Activated CD8-positive, alpha-beta memory T cell treated with anti-CD3 and anti-CD28 coated beads for 48 hours (primary cell): ENCODE measurements at places on chromosomes 1 and 21.

GRCh38 chr1:245160288-245160687, 5.5 kb downstream of the KIF26B start:
- DNase-seq: no peak

DNA sequence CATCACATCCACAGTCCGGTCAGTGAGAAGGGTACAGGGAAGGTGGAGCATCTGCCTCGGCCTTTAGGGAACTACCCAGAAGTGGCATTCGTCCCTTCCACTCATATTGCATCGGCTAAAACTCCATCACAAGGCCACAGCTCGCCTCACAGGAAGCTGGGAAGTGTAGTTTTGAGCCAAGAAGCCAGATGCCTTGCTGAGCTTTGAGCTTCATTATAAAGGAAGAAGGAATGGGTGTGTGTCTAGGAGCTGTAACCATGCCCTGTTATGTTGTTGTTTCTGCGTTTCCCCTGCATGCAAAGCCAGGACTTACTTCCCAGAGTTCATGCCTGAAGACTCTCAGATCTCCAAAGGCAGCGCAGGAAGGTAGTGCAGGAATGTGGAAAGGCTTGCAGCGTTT, 61.1 kb downstream of the OPTC start:
- no peak for DNase-seq

DNA sequence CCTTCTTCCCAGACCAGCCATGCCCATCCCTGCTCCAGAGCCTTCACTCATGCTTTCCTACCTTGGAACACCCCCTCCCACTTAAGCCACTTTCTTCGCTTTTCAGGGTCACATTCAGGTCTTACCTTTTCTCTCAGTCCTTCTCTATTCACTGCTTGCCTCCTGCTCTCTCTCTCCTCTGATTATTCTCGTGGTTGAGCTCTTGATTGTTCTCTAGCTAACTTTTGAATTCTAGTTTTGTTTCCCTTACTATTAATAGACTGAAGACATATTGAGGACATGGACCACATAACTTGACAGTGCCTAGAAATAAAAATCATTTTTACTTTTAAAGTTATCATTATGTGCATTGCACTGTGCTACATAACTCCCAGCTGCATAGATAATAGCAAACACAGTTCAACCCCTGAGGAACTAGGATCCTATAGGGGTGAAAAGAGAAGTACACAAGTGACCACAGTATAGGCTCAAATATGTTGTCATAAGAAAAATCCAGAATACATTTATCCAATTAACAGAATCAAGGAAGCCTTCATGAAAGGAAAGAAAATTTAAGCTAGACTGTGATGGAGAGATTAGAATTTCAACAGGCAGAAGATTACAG, 21.5 kb downstream of the INSL5 start:
- no peak for DNase-seq

DNA sequence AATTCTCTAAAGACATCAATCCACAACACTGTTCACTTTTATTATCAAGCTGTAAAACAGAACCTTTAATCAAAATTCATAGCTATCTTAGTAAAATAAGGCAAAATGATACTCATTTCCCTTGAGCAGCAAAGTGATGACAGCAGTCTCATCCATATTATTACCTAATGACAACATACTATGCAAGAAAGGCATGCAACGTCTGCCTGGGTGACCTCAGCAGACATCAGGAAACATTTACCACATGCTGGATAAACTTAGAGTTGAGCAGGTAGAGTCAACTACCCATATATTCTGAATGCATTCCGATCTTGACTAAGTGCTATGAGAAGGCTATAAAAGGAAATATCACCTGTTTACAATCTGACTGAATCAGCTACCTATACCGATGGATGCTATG, 145.1 kb downstream of the SIPA1L2 start:
- no peak for DNase-seq

DNA sequence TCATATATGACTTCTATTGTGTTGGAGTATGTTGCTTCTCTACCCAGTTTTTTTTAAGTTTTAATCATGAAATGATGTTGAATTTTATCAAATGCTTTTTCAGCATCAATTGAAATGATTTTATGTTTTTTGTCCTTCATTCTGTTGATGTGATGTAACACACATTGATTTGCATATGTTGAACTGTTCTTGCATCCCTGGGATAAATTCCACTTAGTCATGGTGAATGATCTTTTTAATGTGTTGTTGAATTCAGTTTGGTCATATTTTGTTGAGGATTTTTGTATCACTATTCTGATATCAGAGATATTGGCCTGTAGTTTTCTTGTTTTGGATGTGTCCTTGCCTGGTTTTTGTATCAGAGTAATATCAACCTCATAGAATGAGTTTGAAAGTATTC, 46.6 kb upstream of the CD55 start:
- no peak for DNase-seq

- no peak for DNase-seq
Observed at GRCh38 chr1:238112952-238113621, 222.4 kb upstream of the ZP4 start.

GRCh38 chr1:36874271-36875060, 159.8 kb downstream of the GRIK3 start:
- DNase-seq: no peak

GRCh38 chr1:147079400-147080005, 92.8 kb downstream of the PRKAB2 start:
- no peak for DNase-seq

DNA sequence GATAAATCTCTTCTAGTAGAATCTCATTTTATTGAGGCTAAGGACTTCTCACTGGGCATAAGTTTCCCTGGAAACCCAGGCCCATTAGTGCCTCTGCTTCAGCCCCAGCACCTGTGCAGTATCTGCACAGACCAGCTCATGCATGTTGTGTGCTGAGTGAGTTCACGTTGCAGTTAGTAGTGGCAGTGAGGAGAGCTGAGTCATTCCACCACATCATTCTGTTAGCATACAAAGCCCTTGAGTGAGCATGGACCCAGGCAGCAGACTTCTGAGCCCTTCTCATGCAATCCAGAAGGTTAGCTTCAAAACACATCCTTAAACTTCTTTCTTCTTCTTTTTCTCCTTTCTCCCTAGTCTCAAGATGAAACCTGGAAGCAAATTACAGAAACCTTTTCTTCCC, 45.8 kb upstream of the NTPCR start:
- DNase-seq: no peak

- DNase-seq: no peak
Observed at GRCh38 chr21:37398697-37399096, 32.1 kb downstream of the DYRK1A start.

GRCh38 chr1:172420385-172420784, at the start of gene C1orf105:
C1orf105 (plus strand) TSS chr1:172420685; CDS start chr1:172420886, 201 bp downstream.
- no peak for DNase-seq

GRCh38 chr21:25967181-25967900, 203.2 kb downstream of the APP start:
- no peak for DNase-seq

DNA sequence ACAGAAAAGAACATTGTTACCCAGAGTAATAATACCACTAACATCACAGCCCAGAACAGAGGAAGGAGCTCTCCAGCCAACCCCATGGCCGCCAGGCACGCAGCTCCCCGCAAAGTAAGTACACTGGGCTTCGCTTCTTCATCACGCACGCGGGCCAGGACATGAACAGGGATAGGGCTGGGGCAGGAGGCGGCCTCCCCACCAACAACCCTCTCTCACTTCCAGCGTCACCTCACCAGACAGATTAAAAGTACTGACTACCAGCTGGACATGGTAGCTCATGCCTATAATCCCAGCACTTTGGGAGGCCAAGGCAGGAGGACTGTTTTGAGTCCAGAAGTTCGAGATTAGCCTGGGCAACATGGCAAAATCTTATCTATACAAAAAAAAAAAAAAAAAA, 78.3 kb downstream of the NPHP4 start:
- DNase-seq: no peak

GRCh38 chr1:235923466-235924021, 56.8 kb upstream of the LYST start:
- DNase-seq: no peak

GRCh38 chr1:221444346-221444745, 297.5 kb downstream of the DUSP10 start:
- no peak for DNase-seq

DNA sequence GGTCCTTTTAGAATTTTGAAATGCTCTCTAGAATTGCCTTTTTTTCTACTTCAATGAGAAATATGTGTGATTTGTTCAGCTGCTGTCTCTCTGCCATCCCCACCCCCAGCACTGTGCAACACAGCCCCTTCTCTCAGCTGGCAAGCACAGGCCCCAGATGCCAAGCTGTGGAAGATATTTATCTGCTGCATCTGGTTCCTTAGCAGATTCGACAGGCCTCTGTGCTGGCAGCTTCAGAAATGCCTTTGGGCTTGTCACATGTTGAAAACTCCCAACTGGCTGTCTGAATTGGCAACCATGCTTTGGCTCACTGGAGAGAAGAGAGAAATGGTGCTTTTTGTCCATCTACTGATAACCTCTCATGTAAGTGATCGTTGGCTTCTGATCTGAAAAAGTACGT, 206.7 kb upstream of the C1orf87 start:
- no peak for DNase-seq

GRCh38 chr1:244801246-244801645, 34.2 kb upstream of the COX20 start:
- DNase-seq: no peak

DNA sequence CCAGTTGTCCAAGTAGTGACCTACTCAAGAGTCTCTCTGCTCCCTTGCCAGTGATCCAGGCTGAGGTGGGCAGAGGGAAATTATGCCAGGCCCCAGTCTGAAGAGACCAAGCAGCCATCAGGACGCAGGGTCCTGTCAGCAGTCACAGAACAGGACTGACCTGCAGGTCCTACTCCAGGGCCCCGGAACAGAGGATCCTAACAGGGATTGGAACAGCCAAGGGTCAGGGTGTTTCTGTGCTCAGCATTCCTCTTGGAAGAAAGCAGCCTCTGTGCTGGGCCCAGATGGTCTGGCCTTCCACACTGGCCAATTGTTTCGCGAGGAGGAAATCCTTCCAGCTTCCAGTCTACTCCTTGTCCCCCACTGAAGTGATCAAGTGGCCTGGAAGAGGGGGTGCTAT, 41.6 kb upstream of the USP1 start:
- no peak for DNase-seq

DNA sequence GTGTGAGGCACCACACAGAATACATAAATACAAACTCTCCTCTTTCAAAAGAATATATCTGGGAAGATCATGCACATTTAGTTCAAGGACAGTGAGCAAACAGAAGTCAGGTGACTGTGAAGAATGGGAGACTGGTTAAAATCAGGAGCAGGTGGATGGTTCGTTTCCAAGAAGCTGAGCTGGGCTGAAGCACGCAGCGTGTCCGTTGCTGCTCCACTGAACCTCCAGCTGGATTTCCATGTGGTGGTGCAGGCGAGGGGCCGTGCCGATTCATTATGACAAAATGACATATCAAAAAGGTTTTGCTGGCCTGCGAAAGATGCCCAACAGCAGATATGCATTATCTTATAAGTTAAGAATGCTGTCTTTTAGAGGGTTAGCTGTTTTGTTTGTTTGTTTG, 66.0 kb downstream of the OLIG1 start:
- no peak for DNase-seq

DNA sequence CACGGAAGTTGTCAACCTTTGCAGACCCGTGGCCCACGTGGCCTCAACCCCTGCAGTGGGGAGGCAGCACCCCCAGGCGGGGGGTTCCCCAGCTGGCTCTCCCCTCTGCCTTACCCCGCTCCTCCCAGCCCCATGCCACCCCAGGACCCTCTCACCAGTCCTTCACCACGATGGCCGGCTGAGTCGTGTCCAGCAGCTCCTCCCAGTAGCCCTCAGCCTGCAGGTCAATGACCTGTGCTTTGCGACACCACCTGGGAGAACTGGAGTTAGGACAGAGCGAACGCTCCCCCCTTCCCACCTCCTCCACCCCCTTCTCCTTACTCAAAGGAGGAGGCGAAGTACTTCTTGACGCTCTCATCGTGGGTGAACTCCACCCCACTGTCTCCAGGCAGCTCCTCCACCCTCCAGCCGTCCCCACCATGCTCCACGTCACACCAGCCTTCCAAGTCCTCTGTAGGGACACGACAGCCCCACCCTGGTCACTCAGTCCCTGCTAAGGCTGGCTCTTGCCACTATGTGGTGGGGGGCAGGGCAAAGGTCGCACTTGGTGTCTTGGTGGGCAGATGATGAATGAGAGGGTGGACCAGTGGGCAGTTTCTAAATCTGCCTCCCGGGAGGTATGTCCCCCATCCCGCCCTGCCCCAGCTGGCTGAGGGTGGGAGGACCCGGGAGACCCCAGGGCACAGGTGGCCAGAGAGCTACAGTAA, 4.5 kb downstream of the FBXO2 start:
- no peak for DNase-seq

- no peak for DNase-seq
Observed at GRCh38 chr1:175197531-175197930, 5.0 kb upstream of the KIAA0040 start.

GRCh38 chr1:15336866-15337265, 72.8 kb upstream of the EFHD2 start:
- no peak for DNase-seq

GRCh38 chr1:205714906-205715246, 34.6 kb upstream of the SLC45A3 start:
- no peak for DNase-seq

- no peak for DNase-seq
Observed at GRCh38 chr1:234591131-234591530, 18.8 kb downstream of the IRF2BP2 start.

DNA sequence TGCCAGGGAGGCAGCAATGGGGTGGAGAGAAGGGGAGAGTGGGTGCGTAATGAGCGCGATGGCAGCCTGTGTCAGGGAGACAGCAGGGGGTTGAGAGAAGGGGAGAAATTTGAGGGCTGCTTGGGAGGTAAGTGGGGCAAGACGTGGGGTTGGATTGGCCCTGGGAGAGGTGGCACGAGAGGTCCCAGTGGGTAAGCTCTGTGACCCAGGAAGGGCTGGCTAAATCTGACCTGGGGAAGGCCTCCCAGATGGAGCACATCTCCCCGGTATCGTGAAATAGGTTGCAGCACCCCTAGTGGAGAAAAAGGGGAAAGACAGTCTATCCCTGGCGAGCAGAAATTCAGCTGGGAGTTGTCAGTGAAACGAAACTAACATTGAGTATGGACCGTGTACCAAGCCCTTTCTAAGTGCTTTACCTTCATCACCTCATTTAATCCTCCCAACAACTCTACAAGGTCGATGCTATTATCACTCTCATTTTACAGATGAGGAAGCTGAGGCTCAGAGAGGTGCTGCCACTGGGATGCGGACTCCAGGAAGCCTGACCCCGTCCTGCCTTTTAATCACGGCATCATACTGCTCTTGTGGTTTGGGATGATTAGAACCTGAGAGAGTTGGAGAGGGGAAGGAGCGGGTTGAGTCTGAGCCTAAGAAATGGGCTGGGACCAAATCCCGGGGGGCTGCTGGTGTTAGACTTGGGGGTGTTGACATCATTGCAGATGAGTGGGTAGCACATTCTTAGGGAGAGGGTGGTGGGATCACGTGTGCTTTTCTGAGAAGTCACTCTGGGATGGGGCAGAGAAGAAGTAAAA, 56.6 kb upstream of the RPL11 start:
- no peak for DNase-seq

GRCh38 chr1:41645062-41645461, 160.6 kb upstream of the EDN2 start:
- DNase-seq: no peak

- DNase-seq: no peak
Observed at GRCh38 chr1:46458190-46458589, 31.4 kb upstream of the DMBX1 start.

- DNase-seq: no peak
Observed at GRCh38 chr1:48701445-48701844, 75.2 kb downstream of the BEND5 start.
